Activated naive CD4-positive, alpha-beta T cell treated with anti-CD3 and anti-CD28 coated beads, Interleukin-2, amount 50 U/mL, for 72 hours (primary cell): ENCODE measurements at places on chromosomes 11 and 22.
A peak's percentile ranks its signal among the peaks of the same experiment; 100 is the strongest.

DNA sequence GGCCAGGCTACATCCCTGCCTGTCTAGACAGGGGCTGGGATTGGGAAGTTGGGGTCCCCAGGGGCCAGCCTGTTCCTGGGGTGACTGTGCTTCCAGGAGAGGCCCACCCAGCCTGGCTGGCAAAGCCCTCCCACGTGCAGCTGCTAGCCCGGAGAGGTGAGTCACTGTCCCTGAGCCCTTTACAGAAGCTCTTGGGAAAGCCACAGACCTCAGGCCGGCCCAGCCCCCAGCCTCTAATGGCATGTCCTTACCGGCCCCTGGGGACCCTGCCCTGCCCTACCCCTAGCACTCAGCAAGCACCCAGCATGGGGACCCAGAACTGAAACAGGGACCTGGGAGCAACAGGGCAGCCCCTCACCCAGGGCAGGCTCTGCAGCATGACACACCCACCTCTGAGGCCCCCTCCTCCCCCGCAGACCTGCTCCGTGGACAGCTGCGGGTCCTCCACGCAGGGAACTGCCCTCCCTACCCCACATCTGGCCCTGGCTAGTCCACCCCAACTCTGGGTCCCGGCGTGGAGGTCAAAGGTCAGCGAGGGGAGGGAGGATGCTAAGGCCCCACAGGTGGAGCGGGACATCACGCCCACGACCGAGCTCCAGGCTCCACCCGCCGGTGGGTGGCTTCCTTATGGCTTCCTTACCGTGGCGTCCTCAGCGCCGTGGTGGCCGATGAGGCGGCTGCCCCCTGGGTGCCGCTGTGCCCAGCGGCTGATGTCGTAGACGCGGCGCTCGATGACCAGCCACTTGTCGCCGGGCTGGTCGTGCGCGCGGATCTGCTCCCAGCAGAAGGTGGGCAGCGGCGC, 615 bp downstream of the FADS3 start:
- DNase-seq, result peak; percentile 60

- DNase-seq, result no peak
These were observed 33.7 kb upstream of the MYRF start for GRCh38 chr11:61718621-61719302.

DNA sequence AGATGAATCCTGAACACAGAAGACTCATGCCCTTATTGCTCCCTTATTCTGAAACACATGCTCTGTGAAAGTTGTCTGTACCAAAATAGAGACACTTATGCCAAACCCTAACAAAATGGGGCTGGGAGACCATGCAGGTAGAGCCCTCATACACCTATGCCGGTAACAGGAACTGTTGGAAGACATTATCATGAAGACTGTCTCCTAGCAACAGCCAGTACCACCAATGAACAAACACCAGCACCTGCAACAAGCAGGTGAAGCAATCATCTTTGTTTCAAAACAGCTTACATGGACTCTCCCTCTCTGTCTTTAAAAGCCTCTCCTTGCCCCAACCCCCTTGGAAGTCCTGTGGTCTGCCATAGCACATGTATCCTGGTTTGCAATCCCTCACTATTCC, 17.2 kb downstream of the SLC5A4 start:
- no peak for DNase-seq

- no peak for DNase-seq
These were observed 62.2 kb downstream of the PARVA start for GRCh38 chr11:12439615-12440014.

- no peak for DNase-seq
These were observed 10.9 kb downstream of the CHADL start for GRCh38 chr22:41229730-41230400.

- no peak for DNase-seq
These were observed 6.9 kb downstream of the AP5B1 start for GRCh38 chr11:65773784-65774411.

- DNase-seq, result no peak
These were observed 33.9 kb downstream of the TST start for GRCh38 chr22:36985211-36985889.

DNA sequence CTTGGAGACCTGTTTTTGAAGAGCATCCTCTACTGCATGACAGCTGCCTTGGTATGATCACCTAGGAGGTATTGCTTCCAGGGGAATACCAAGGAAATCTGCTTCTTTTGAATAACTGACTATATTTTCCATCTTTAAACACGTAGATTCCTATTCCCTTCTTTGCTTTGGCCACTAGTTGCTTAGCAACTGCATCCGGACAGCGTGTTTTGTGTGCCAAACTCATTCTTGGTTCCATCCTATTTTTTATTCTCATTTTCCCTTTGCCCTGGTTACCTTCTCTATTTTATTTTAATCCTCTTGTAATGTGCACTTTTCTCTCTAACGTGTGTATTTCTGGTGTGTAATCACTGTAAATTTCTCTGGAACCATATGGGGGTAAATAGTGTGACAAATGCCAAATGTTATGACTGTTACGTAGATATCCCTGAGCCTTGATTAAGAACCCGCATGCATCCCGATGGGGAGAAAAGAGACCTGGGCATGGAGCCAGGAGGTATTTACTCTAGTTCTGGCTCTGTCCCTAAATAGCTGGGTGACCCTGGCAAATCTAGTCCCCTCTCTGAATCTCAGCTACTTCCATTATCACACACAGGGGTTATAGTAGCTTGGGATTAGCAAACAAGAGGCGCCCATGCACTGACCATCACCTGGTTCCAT, 241.7 kb downstream of the MIAT start:
- no peak for DNase-seq

- no peak for DNase-seq
These were observed 415.3 kb downstream of the CTTN start for GRCh38 chr11:70813651-70814050.

- DNase-seq, result no peak
These were observed 59.6 kb downstream of the GUCY1A2 start for GRCh38 chr11:106958517-106959248.

DNA sequence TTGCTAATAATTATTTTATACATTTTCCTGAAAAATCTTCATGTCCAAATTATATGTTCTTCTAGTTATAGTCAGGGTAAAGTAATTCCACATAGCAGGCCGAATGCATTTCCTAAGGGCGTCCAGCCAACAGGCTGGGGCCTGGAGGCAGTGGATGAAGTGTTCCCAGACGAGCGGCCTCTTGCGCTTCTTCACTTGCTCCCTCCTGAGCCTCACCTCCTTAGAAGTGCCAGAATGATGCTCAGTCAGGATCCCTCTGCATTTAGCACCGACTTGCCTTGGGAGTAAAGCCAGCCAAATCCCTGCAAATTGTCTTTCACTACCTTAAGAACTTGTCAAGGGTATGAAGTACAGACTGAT, 1.5 kb downstream of the OLFML1 start:
- DNase-seq, result no peak

- no peak for DNase-seq
These were observed 150.0 kb downstream of the DBX1 start for GRCh38 chr11:20010156-20010850.
